ENCODE measurements at places on chromosomes 16 and 17.

DNA sequence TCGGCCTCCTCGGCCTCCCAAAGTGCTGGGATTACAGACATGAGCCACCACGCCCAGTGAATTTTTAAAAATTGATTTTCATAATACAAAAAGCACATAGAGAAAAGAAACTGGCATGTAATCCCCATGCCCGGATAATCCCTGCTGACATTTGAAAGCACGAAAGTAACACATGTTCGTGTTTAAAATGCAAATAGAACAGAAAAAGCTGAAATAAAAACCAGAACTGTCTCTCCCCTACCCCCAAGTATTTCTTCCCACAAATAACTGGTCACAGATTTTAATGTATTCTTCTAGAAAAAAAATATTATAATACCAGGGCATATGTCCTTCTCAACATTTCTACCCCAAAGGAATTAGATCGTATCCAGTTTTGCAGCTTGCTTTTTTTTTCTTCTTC is 222.9 kb downstream of the SLC39A11 start:
- DNase-seq = no peak

GRCh38 chr17:62059414-62059813 is 5.7 kb downstream of the MED13 start:
- DNase-seq = no peak

- no peak for DNase-seq
Measured at GRCh38 chr16:79972053-79972704, 371.6 kb upstream of the MAF start.

DNA sequence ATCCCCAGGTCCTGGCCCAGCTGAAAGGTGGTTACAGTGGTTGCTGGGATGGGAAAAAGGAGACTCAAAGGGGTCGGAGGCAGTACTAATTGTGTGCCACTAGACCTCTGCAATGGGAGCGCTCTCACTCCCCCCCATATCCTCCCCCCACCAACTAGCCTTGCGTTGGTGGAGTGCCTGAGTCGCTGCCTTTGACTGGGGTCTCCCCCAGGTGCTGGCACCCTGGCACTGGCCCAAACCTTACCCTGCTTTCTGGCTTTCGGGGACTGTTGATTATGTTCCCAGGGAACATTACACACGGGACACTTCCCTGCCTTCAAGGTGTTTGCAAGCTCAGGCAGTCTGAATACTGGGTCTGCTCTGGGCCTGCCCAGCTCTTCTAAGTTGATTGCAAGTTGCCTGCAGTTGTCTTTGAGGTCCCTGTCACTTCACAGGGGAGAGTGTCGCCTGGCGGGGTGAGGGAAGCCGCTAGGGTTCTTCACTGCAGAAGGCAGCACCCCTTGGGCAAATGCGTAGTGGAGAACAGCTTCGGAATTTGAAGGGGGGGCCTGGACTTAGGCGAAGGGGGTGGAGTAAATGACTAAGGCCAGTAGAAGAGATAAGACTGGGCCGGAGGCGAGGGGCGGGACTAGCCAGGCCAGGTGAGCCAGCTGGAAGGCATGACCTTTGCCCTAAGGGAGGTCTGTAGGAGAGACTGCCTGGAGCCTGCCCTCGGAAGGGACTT is 98.0 kb downstream of the RAB11FIP4 start:
- no peak for DNase-seq

DNA sequence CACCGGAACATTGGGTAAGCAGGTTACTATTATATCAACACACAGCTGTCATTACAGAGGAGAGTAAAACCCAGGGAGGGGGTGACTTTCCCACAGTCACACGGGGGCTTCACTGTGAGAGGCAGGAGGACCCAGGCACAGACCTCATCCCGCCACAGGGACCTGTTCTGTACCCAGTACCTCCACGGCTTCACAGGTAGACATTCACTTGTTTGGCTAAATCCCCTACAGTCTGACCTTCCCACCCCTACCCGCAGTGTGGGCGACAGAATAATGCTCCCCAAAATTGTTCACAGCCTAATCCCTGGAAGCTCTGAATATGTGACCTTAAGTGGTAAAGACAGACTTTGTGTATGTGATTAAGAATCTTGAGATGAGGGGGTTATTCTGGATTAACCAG is 16.5 kb downstream of the LITAF start:
- no peak for DNase-seq

DNA sequence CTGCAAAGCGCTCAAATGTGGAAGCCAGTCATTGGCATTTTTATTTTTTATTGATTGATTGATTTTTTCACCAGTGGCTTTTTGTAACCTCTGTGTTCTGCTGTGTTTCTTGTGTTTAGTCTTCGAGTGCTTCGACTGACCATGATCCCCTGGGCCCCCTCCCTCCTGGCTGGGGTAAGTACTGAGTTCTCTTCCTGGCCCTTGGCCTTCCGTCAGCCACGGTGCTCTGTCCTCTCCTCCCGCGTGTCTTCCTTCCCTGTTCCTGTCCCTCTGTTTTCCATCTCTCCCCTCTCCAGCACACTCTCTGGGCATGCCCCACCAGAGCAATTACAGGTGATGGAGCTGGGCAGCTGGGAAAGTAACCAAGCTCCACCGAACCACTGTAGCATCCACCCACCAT is 25.8 kb upstream of the CLEC18A start:
- DNase-seq = no peak

DNA sequence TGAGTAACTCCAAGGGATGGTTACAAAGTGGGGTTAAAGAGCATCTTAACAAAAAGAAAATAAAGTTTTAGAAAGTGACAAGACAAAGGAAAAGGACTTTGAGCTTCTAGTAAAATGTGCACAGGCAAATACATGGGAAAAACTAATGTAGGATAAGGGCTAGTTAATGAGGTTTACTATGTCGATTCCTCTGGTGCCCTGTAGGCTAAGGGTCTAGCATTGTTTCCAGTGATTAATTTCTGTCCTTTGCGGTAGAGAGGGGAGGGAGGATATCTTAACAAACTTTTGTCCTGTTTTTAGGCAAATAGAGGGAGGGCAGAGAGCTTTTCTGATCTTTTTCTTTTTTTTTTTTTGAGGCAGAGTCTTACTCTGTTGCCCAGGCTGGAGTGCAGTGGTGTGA is 96.6 kb upstream of the SIAH1 start:
- DNase-seq = no peak

DNA sequence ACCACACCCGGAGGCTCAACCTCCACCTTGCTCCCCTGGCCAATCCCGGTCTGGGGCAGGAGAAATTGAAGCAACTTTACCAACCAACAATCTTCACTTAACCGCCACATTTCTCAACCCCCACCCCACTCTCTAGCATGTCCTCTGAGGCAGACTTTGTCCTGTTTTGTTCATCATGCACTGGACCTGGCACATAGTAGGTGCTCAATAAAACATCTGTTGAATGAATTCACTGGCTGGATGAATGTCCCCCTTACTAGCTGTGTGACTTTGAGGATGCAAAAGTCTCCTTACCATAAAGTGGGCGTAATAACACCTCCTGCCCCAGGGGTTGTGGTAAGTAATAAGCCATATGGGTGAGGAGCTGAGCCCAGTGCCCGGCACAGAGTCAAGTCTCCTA is 5.8 kb downstream of the SPPL2C start:
- no peak for DNase-seq

DNA sequence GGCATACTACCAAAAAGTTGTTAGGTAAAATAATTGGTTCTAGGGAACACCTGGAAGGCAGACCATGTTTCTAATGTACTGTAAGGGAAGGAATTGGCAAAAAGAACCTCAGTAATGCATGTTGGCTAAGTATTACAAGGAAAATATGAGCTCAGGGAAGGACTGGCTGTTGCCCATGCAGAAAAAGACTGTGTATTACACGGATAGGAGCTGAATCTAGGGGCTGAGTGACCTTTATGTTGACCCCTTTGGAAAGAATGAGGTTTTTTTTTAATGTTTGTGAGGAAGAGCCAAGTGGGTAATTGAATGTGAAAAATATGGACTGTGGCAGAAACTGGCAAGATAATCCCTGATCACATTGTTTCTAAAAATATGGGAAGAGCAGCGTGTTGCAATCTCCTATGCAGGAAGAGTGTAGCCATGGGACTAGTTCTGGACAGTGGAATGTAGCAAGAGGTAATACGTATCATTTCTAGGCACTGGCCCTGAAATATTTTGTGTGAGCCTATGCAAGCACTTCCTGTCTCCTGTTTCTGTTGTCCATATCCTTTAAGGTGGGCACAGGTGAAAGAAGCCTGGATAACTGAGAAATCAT is 95.1 kb upstream of the CNTNAP4 start:
- DNase-seq = no peak

DNA sequence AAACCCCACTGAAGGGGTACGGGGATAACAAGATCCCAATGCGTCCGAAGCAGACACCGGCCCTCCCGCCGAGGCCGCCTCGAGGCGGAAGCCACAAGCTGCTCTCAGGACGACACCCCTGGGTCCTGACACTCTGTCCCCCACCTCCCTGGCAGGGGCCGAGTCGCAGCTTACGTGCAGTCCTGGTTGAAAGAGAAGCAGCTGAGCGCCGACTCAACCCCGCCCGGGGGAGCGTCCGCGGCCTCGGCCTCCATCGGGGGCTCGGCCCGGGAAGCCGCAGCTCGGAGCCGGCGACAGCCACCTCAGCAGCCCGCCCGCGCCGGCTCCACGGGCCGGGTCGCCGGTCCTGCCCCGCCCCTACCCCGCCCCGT is at the start of gene WIPI1:
WIPI1 (minus strand) TSS at position 329 of the 371 bp plus-strand sequence; CDS start at position 254, 75 bp downstream.
- no peak for DNase-seq

DNA sequence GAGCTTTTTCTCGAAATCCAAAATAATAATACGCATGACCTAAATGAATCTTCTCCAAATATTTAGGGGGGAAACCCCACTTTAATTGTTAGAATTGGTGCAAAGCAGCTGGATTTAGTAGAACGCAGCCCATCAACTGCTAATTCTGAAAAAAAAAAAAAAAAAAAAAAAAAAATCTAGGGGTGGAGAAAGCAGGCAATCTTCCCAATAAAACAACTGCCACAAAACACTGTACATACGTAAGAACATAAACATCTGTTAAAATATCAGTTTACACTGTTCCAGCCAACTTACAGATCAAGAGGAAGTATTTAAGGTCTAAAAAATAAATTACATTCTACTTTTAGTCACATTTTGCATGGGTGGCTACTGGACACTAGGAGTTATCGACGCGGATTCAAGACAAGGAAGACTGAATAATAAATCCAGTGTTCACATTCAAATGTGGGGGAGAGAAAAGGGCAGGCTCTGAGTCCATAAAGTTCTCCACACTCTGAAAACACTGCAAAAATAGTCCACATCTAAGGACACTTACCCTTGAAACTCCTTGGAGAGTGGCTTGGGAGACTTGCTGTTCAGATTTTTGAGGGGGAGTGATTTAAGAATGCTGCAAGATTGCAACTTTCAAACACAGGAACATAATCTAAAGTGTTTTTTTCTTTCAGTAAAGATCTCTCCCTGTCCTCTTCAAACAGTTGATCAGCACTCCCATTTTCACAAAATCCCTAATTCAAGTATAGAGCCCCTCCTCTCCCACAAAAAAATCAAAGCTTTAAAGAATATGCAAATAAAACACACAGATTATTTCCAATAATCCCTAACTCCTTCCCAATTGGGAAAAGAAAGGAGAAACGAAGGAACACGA is 1.3 kb downstream of the APPBP2 start:
- DNase-seq = no peak

DNA sequence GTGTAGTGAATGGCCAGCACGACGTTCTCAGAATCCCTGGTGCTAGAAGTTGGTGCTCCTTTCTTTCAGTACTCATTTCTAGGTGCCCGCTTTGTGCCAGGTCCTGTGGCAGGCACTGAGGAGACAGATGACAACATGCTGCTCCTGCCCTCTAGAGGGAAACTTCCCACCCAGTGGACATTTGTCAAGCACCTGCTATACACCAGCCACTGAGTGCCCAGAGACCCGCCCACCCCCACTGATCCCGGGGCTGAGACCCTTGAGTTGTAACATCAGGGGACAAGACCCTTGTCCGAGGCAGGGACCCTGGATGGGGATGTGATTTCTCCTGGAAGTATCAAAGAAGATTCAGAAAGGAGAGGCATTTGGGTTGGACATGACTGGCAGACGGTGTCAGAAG is 25.1 kb downstream of the UNC13D start:
- no peak for DNase-seq

GRCh38 chr16:31467151-31467773 is 4.7 kb upstream of the TGFB1I1 start:
- DNase-seq = no peak

DNA sequence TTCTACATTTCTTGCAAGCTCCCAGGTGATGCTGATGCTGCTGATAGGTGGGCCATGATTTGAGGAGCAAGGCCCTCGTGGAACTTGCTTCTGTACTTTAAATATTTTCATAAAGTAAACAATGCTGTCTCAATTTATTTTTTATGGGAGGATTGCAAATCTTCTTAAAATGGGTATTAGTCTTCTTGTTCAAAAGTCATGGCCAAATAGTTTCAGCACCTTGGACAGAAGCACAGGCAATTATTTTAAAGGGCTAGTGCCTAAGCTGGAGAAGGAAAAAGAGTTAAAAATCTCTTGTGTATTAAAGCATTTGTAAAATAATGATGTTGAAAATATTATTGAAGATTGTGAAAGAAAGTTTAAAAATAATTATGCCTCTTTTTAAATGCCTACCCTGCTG is 50.5 kb downstream of the GPR139 start:
- DNase-seq = no peak

DNA sequence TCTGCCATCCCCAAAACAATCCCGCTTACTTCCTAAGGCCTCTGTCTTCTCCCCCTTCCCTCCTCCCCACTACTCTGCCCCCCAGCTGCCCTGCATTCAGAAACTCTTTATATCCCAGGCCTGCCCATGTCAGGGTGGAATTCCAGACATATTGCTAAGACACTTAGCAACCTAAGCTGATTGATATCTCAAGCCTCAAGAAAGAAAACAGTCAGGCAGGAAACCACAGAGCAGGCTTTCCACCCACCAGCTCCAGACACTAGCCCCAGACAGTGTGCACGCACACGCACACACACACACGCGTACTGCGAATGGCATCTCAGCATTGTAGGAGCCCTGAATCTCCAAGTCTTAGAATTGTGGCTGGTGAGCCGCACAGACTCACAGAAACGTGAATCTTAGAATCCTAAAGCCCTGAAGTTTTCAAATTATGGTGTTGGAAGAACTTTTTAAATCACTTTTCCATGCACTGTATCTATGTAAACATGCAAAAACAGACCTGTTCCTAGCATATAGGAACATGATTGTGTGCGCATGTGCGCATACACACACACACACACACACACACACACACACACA is 8.8 kb upstream of the LPCAT2 start:
- DNase-seq = no peak

- no peak for DNase-seq
Measured at GRCh38 chr17:75875940-75876189, 2.5 kb downstream of the TRIM47 start.

GRCh38 chr17:62064029-62064790 is 868 bp downstream of the MED13 start:
- DNase-seq = no peak

GRCh38 chr16:50778284-50779163 is 36.6 kb downstream of the CYLD start:
- DNase-seq = no peak

DNA sequence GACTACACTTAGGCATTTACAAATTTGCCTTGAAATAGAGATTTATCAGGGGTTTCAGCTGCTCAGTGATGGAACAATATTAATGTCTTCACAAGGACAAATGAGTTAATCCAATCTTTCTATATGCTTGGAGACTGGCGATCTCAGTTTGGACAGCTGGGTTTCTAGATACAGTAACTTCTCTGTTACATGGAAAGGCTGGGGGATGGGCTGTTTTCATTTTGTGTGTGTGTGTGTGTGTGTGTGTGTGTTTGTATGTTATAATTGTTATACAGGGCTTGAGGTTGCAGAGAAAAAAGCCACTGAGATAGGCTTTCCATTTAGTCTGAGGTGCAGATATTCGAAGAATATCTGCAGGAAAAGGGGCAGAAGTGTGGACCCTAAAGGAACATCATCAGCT is 359.3 kb upstream of the SALL1 start:
- DNase-seq = no peak

- no peak for DNase-seq
Measured at GRCh38 chr17:33517746-33518145, 224.7 kb upstream of the ASIC2 start.

Data from NCI-H2081 treated with DMSO at 0.1 percent for 48 hours (cell line).